ENCODE measurements at places on chromosomes 6 and 20.

DNA sequence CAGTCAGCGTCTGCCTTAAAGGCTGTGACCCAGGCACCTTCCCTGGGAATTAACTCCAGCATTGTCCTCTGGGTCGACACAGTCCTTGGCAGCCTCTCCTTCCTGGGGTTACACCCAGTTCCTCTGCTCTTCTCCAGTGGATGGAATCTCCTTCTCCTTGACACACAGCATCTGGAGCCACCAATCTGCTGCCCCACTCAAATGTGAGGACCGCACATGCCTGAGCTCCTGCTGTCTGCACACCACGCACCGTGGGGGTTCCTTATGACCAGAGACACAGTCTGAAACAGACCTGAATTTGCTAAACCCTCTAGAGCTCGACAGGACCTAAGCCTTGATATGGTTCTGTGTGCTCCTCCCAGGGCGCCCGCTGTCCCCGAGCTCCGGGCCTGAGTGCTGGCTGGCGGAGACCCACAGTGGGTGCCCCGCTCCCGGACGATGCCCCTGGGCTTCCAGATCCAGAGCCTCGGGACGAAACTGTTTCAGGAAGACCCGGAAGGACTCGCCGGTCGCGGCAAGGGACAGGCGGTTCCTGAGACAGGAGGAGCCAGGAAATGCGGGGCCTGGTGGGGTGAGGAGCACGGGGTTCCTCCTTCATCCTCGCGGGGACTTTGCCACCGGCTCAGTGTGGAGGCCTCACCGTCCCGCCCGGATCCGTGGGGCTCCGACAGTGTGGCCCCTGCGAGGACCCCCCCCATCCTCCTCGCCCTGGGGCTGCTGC lies 2.5 kb upstream of the RAET1G start:
- DNase-seq = no peak

DNA sequence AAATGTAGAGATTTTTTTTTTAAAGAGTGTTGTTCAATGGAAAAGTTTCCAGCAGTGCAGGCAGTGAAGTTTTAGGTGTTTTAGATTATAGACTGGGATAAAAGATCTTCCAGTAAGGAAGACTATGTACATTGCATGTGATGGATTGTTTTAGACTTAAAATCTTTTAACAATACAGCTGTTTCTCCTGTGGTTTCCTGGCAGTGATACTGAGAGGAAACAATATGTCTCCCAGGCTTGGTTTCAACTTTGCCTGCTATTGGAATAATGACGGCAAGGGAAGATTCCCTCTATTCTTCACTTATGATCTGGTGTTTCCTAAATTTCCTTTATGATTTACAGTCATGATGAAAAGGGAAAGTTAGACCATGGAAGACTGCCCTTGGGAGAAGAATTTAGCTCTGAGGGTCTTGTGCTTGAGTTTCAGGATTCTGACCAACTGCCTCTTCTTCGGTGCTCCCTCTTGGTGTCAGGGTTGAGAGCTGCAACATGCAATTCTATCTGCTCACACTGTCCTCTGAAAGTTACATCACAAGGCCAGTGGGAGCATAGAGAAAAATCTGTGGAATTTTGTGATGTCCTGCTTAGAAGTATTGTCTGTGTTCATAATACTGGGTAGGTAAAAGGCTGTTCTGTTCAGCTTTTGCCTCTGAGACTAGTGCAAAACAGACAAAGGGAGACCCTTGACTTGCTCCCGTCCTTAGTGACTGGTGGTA lies 262.8 kb upstream of the MAN1A1 start:
- DNase-seq = no peak

- DNase-seq = no peak
These were observed 401.1 kb downstream of the CD83 start for GRCh38 chr6:14518515-14519217.

DNA sequence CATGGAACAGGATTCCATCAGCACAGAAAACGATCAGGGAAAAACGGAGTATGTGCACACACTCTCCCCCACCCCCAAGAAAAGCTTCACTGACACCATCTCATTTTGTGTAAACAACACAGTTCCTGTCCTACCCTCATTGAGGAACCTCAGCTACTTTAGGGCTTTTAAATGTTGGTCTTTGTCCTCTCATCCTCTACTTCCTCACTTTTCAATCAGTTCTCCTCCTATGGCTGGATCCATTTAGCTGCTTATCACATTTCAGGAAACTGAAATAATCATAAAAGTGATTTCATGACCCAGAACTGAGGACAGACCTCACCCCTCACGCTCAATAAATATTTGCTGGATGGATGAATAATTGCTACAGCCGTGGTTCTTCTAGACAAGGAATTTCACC lies 33.1 kb upstream of the PNRC1 start:
- DNase-seq = no peak

GRCh38 chr6:6771964-6772363 lies 183.4 kb downstream of the LY86 start:
- DNase-seq = no peak

GRCh38 chr20:40650707-40651106 lies 38.3 kb downstream of the MAFB start:
- no peak for DNase-seq

GRCh38 chr6:27545271-27546046 lies 72.6 kb upstream of the ZNF184 start:
- no peak for DNase-seq

DNA sequence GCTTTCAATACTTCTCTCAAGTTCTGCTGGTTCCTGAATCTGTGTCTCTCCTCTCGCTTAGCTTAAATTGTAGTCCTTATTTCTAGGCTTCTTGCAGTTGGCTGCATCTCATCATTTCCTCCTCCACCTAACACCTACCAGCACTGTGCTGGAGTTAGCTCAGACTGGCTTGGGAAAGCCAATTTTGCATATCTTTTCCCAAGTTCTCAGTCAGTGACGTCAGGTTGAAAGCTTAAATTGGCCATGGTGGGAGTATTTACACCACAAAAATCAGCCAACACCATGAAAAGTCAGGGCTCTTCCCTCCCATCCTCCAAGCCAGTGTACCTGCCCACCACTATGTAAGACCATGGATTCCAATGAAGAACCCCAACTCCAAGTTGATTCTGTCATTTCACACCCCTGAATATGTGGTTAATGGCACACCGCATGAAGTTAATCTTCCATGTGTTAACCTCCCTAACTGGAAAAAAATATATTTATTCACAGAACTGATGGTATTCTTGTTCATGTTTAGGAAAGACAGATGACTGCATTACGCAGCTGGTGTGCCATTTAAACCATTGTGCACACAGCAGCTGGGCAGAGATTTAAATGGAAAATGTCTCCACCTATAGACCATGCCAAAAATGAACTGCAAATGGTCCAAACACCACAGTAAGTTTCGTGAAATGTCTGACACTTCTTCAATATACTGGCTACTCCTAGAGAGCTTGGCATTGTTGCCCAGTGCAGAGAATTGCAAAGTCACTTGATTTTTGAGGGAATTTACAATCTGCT lies 274.1 kb upstream of the MAP3K7 start:
- DNase-seq = no peak

DNA sequence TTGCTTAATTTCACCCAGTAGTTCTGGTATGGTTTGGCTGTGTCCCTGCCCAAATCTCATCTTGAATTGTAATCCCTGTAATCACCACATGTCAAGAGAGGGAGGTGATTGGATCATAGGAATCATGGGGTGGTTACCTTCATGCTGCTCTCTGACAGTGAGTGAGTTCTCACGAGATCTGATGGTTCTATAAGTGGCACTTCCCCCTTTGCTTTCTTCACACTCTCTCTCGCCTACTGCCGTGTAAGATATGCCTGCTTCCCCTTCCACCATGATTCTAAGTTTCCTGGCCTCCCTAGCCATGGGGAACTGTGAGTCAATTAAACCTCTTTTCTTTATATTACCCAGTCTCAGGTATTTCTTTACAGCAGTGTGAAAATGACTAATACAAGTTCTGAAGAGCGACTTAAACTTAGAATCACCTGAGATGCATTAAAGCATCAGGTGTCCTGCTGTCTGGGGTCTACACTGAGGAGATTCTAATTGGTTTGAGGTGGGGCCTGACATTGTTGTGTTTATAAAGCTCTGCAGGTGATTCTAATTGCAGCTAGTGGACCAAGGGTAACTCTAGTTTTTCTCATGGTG lies 82.1 kb upstream of the DTNBP1 start:
- no peak for DNase-seq

DNA sequence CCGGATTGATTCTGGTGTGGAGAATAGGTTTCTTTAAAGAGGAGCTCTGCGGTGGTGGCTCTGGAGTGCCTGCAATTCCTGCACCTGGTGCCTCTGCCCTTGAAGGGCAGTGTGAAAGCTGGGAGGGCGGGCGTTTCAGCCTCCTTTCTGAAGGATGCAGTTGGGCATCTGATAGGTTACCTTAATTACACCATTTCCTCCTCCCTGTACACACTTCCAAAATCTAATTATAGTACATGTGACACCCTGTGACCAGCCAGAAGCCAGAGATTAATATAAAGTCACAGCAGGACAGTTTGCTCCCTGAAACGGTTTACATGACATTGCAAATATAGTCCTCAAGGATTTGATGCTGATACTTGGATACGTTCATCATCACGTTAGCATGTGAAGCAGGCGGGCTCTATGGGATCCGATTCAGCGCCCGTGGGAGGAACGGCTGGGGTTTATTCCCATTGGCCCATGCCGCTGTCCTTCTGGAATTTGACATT lies 548.2 kb downstream of the QKI start:
- no peak for DNase-seq

DNA sequence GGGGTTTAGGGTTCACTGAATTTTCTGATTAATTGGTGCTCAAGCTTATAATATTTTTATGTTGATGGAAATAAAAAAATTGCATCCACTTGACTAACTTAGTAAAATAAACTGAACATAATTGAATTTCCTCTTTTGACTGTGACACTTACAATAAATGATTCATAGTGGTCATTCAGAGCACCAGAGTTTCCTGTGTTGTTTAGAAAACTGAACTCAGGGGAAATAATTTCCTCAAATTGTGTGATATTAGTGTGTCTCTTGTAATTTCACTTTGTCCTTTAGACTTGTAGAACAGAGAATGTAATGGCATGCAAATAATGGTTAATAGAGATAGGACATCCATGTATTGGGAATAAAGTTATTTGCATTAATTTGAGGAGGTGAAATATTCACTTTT lies 319.7 kb upstream of the MAN1A1 start:
- DNase-seq = no peak

- no peak for DNase-seq
These were observed 89.7 kb downstream of the PREP start for GRCh38 chr6:105313211-105313610.

GRCh38 chr20:44390280-44390679 lies 34.8 kb downstream of the HNF4A start:
- DNase-seq = no peak

GRCh38 chr20:37584238-37584807 lies 56.6 kb upstream of the BLCAP start:
- no peak for DNase-seq

DNA sequence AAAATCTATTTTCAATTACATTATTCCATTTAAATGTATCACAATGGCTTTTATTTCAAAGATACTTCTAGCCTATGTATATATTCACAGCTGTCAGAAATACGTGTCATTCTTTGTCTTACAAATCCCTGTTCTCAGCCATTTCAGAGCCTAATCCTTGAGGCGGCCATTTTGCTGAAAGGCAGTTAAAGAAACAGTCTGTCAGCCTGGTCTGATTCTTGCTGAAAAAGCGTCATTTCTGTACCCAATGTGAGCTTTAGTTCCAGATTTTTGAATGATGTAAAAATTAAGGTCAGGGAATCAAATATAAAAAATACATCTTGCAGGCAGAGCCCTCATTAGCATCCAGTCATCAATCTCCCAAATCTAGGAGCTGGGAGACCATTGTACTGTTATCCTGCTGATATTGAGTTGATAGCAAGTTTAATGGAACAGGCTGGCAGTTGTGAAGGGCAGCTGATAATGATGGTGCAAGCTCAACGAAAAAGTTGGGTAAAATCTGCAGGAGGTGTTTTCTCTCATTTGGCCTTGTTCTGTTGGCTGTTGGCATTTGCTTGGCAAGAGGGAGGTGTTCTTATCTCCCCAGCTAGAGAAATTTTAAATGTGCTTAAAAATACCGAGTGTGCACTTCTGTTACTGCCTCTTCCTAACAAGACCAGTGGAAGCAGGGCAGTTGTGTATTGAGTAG lies 314.8 kb downstream of the SOX4 start:
- no peak for DNase-seq

- DNase-seq = no peak
These were observed 19.1 kb upstream of the CD93 start for GRCh38 chr20:23105193-23105592.

DNA sequence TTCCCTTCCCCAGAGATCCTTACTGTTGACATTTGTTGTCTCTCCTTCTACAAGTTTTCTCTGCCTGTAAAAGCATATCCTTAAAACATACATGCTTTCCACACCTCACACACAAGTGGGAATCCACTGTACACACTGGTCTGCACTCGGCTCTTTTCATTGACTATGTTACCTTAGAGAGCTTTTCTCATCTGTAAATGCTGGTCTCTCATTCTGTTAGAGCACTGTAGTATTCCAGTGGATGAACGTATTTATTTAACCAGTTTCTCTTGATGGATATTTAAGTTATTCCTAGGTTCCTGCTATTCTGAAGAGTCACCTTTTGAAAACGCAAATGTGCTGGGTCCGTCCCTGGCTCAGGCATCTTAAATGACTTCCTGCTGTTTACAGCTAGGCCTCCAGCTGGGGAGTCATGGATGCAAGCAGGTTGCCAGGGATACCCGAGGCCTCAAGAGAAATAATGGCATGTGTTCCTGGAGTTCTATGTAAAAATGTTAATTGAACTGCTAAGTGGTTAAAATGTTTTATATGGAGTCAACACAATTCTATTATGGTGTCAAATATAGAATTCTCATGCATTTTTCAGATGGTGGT lies 61.1 kb upstream of the TGM3 start:
- DNase-seq = no peak

DNA sequence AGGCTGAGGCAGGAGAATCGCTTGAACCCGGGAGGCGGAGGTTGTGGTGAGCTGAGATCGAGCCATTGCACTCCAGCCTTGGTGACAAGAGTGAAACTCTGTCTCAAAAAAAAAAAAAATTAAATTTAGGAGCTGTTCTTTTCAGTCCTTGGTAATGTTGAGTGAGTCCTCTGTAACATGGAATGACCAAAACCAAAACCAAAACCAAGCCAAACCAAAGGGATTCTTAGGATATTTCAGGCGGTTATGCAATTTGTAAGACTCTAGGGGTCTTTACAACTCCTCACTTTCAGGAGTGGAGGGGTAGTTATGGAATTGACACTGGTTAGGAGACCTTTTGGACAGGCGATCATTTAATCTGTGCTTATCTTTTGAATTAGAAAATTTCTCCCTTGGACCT lies 15.8 kb downstream of the TIAM2 start:
- no peak for DNase-seq

DNA sequence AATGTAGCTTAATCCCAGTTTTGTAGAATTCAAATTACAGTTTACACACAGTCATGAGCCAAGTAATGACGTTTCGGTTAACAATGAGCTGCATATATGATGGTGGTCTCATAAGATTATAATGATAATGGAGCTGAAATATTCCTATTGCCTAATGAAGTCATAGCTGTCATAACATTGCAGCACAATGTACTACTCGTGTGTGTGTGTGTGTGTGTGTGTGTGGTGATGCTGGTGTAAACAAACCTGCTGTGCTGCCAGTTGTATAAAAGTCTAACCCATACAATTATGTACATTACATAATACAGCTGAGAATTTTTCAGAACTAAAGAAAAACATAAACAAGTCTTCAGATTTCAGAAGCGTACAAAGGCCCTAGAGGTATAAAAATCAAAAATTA lies 66.7 kb upstream of the ARID1B start:
- DNase-seq = no peak

- DNase-seq = no peak
These were observed 106.6 kb downstream of the TAF4 start for GRCh38 chr20:61958773-61959700.
